ENCODE measurements at places on chromosomes 4 and X. TPM values are rescaled to one million over a fixed set of nuclear protein-coding genes. Genes with fewer than 3 reads are reported as not detected.

DNA sequence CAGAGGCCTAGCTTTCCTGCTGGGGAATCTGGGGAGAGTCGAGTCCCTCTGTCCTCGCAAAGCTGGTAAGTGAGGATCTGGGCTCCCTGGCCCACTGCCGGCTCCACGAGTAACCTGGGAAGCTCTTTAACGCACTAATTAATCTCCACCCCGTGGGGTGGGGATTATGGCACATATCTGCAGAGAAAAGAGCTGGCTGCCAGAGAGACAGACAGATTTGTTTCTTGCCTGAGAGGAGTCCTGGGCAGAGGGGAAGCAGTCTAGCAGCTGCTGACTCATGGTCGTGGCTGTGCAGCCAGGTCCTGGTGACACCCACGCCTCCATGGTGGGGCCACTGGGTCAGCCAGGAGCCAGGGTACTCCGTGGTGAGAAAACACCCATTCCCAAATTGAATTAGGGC is 14.0 kb downstream of the SORCS2 start:
- no peaks in the 10 kb centered on the region for H3K27me3 ChIP-seq
- DNase-seq = no peak
- H3K4me1 ChIP-seq = peaks cover 27% of the 10 kb centered on the region
- no peaks in the 10 kb centered on the region for H3K36me3 ChIP-seq

SLC34A2 gene
- not detected for total RNA-seq

ABCE1 gene
- 87.5 TPM for total RNA-seq

DNA sequence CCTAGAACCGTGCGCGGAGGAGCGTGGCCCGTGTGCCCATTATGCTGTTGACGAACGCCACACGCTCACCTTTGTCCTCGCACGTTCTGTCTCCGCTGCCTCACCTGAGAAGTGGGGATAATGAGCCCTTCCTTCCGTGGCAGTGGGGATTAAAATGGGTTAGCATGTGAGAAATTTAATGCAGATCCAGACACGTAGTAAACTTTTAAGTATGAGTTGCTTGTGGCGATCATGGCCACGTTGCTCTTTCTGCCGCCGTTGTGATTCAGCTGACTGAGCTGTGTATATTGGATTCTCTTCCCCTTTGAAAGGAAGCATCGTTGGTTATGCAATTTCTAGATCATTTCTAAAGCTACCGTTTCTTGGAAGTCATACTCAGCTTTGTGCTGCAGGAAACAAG is 16.5 kb downstream of the TBC1D14 start:
- H3K27me3 ChIP-seq = no peaks in the 10 kb centered on the region
- H3K27ac ChIP-seq = peak overlapping the region; percentile 30
- peaks cover 14% of the 10 kb centered on the region for H3K36me3 ChIP-seq
- no peak overlapping the region for H3K4me3 ChIP-seq
- DNase-seq = no peak

ZNF81 gene
- total RNA-seq = 4.0 TPM

DNA sequence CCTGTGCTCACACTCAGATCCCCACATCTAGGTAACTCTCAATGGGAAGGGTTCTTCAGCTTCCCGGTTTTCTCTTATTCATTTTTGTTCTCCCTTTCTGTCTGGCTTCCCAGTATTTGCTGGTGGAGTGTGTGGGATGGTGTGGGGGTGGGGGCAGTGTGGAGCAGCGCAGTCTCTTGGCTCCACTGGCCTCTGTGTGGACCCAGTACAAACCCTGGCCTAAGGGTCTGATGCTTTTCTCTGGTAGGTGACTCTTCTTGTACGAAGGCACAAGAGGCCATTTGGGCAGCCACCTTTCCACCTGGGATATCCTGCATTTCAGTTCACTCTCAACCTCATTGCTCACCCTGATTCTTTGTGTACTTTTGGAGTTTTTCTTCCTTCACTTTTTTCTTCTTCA is 71.3 kb downstream of the NBDY start:
- H3K27ac ChIP-seq = no peak overlapping the region
- no peaks in the 10 kb centered on the region for H3K4me1 ChIP-seq
- no peaks in the 10 kb centered on the region for H3K27me3 ChIP-seq

EGF gene
- not detected for total RNA-seq

DNA sequence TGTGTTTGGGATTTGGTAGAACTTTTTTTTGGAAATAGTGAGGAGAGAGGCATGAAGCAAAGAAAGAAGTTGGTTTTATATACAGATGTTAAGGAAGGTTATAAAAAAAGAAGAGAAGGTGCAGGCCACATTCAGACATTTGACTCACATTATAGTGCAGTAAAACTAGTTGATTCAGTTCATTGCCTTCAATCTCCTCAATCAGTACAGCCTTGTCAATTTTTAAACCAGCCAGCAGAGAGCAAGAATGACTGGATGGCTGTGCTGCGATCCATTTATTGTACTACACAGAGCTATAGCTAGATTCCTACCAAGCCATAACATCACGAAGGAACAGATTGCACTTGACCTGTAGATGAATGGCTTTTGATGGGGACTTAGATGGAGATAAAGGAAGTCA is 79.7 kb upstream of the LSM6 start:
- no peak overlapping the region for H3K4me3 ChIP-seq
- no peaks in the 10 kb centered on the region for H3K36me3 ChIP-seq
- DNase-seq = no peak

GALNT7 gene
- total RNA-seq = 64.9 TPM

SCML2 gene
- total RNA-seq = 2.3 TPM

GRCh38 chr4:2043396-2044118 is 15.6 kb upstream of the NAT8L start:
- no peak overlapping the region for H3K4me3 ChIP-seq
- peaks cover 29% of the 10 kb centered on the region for H3K4me1 ChIP-seq
- DNase-seq = no peak
- H3K27me3 ChIP-seq = peaks cover 87% of the 10 kb centered on the region
- H3K27ac ChIP-seq = no peak overlapping the region

ETDA gene
- not detected for total RNA-seq

- no peak overlapping the region for H3K4me3 ChIP-seq
- no peak overlapping the region for H3K27ac ChIP-seq
- no peaks in the 10 kb centered on the region for H3K27me3 ChIP-seq
- no peaks in the 10 kb centered on the region for H3K36me3 ChIP-seq
- no peaks in the 10 kb centered on the region for H3K4me1 ChIP-seq
- DNase-seq = no peak
Observed at GRCh38 chrX:14832151-14832550, 40.7 kb downstream of the FANCB start.

IL2RG gene
- 10.6 TPM for total RNA-seq

- DNase-seq = no peak
- no peaks in the 10 kb centered on the region for H3K36me3 ChIP-seq
- H3K27ac ChIP-seq = no peak overlapping the region
- no peak overlapping the region for H3K4me3 ChIP-seq
- no peaks in the 10 kb centered on the region for H3K4me1 ChIP-seq
Observed at GRCh38 chr4:160824481-160824880, 1339.3 kb downstream of the FSTL5 start.

DNA sequence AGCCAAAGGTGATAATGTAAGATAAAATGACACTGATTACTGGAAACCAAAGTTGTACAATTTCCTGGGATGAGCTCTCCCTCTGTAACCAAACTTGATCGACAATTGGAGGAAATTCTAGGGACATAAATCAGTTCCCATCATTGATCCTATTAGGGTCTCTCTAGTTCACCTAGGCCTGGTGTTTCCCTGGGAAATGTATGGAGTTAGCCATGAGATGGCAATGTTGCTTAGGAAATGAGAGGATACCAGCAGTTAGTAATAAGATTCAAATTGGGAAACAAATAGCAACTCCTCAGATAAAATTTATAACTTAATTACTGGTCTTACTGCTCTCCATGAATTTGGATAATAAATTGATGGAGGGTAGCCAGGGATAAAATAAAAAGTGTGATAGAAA is 52.2 kb downstream of the SPATA18 start:
- no peaks in the 10 kb centered on the region for H3K4me1 ChIP-seq
- no peaks in the 10 kb centered on the region for H3K27me3 ChIP-seq
- DNase-seq = peak; percentile 46
- H3K4me3 ChIP-seq = no peak overlapping the region
- H3K36me3 ChIP-seq = no peaks in the 10 kb centered on the region

- H3K4me3 ChIP-seq = no peak overlapping the region
- H3K27ac ChIP-seq = no peak overlapping the region
- H3K36me3 ChIP-seq = no peaks in the 10 kb centered on the region
- H3K27me3 ChIP-seq = no peaks in the 10 kb centered on the region
- no peak for DNase-seq
- no peaks in the 10 kb centered on the region for H3K4me1 ChIP-seq
Observed at GRCh38 chrX:24375600-24376131, 15.2 kb downstream of the SUPT20HL1 start.

- DNase-seq = peak; percentile 29
- H3K4me3 ChIP-seq = no peak overlapping the region
- no peaks in the 10 kb centered on the region for H3K36me3 ChIP-seq
- peaks cover 6% of the 10 kb centered on the region for H3K27me3 ChIP-seq
- H3K27ac ChIP-seq = no peak overlapping the region
Observed at GRCh38 chrX:77442728-77443127, 4.5 kb upstream of the FGF16 start.

XAGE1A gene
- total RNA-seq = not detected

DNA sequence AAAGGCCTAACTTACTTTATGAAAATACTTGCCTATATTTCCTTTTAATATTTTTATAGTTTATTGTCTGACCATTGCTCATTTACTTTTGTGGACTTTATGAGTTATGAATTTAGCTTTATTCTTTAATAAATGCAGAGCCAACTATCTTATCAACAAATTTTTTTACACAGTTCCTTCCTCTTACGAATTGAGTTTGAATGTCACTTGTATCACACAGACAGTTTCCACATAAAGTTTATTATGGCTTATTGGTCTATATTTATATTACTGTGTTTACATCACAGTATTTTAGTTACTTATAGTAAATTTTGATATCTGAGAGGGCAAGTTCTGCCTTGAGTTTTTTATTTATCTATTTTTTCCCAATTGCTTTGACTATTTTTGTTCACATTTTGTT is 450.6 kb downstream of the C4orf33 start:
- peak overlapping the region; percentile 59 for H3K27ac ChIP-seq
- no peak overlapping the region for H3K4me3 ChIP-seq
- DNase-seq = no peak
